ENCODE measurements at places on chromosomes 7 and 10.

DNA sequence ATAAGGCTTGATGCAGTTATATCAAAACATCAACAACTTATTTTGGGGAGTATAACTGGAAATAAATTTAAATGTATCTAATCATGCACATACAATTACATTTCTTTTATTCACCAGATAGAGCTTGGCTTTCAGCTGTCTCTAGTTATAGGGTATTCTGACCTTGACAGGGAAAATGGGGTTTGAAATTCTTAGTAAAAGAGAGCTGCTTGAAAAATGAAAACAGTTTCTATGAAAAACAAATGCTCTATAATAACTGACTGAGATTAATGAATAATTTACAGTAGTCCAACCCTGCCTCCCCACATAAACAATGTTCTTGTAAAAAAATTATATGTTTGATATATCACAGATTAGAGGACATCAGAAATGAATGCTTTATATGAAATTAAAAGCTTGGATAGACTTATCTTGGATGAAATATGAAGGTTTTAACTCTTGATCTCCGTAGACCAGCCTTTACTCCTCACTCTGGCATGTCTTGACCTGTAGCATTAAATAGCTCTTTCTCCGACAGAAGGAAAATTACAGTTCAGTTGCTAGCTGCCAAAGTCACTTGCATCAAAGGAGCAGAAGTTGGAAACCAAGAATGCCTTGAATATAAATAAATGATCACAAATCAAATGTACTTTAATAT is 32.1 kb downstream of the VWC2 start:
- DNase-seq, result no peak

- DNase-seq, result no peak
These were observed 234.1 kb upstream of the KIAA1217 start for GRCh38 chr10:23974746-23975272.

- DNase-seq, result no peak
These were observed 245.5 kb upstream of the STEAP1 start for GRCh38 chr7:89908736-89909135.

DNA sequence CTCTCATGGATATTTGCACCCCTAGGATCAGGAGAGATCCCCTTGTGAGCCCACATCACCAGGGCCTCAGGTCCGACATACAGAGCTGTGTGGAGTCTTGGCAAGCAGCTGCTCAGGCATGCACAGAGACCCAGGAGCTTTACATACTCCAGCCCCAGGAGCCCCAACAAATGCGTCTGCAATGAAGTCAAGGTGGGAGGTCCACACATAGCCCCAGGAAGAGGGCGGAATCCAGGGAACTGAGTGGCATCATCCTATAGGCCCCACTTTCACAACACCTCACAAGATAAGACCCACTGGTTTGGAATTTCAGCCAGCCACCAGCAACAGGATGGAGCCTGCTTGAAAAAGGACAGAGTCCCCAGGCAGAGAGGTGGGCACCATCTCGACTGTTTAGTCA is 106.7 kb downstream of the LSMEM1 start:
- DNase-seq, result no peak

GRCh38 chr7:159068488-159068811 is 76.2 kb downstream of the VIPR2 start:
- no peak for DNase-seq

- DNase-seq, result no peak
These were observed 8.2 kb downstream of the CCSER2 start for GRCh38 chr10:84336406-84337090.

DNA sequence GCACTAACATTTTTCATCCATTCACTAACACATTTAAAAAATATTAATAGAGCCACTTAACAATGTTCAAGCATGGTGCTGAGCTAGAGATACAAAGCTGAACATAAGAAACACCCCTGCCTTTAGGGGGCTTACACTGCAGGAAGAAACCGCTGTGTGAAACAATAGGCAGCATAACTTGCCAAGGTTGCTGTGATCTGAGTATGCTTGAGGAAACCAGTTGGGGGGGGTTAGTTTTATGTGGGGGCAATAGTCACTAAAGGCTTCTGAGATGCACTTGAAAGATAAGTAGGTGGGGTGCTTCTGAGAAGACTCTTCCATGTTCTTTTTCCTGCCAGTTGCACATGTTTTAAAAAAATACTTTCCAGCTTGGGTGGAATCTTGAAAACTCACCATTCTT is 2.8 kb downstream of the RBM17 start:
- DNase-seq, result no peak

DNA sequence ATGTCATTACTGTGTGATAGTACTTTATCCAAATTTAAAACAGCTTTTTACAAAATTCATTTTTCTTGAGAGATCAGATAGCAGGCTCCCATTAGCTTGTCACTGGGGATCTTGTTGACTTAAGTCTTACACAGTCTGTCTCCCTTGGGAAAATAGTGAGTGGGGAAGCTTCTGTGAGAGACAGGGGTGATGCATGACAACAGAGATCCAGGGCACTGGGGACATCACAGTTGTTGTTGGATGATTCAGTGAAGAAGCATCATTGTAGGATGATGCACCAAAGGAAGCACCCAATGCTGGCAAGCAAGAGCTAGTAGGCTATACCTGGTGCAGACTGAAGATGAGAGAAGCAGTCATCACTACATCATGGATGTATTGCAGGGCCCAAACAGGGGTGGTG is 284.7 kb downstream of the HDAC9 start:
- DNase-seq, result no peak

- no peak for DNase-seq
These were observed 56.7 kb downstream of the SNX10 start for GRCh38 chr7:26348234-26348851.

DNA sequence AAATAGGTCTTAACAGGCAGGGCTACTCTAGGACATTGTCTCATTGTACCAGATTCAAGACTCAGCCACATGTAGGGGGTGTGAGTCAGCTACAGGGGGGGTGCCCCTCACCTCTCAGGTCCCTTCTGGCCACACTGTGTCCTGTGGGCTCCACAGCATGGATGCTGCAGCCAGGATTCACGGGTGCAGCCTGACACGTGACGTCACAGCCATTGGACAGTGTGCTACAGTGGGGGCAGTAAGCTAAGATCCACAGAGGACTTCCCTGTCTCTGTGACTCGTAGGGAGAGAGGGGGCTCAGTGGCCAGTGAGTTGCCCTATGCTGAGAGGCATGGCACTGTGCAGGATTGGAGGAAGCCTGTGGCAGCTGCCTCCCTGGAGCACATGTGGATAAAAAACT is 77.9 kb downstream of the TMEM178B start:
- no peak for DNase-seq

- DNase-seq, result no peak
These were observed 22.3 kb upstream of the CAMK1D start for GRCh38 chr10:12327074-12327473.

GRCh38 chr10:91043173-91043910 is 122.5 kb upstream of the ANKRD1 start:
- no peak for DNase-seq

GRCh38 chr7:87411186-87411585 is 64.3 kb downstream of the ABCB4 start:
- DNase-seq, result no peak

DNA sequence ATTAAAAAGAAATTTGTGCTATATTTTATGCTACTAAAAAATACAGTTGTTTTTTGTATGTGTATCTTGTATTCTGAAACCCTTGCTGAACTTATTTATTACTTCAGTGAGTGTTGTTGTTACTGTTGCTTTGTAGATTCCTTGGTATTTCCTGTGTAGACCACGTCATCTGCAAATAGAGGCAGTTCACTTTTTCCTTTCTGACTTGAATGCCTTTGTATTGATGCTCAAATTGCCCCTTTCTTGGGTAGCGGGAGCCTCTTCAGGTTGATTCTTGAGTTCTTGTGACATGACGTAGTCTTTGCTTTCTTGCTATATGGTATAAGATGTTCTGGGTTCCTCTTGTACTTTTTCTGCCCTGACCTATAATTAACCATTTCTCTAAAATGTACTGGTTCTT is 504.1 kb downstream of the SDK1 start:
- DNase-seq, result peak; percentile 20

DNA sequence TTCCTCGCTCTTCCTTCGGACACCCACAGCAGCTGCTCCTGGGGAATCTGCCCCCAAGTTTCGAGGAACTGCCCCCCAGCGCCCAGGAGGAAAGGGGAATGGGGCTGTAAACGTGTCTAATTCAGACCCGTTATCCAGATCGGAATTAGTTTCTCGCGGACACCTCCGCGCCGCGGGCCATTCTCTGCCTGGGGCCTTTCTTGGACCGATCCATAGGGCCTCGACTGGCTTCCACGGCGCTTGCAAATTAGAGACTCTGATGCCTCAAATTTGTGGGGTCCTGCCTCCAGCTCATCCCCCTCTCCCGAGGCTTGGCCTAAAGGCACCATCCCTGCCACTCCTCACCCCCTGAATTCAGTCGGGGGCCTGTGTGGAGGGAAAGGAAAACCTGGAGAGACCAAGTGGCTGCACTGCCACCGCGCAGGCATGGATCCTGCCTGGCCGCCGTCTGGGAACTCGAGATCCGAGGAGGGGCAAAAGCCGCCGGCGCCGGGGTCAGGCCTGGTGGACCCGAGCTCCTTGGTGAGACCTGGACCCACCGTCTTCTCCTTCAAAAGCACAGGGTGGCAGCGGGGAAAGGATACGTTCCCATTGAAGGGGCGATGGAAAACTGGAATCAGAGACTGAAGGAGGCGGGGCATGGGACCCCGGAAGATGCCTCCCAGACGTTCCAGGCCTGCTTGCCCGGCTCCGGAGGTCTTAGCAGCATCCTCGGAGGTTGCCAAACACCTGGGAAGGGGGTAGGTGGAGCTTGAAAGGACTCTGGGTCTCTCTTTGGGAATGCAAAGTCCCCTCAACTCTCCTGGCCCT is 13.7 kb downstream of the LBX1 start:
- DNase-seq, result no peak

- no peak for DNase-seq
These were observed 237.3 kb downstream of the AHR start for GRCh38 chr7:17535776-17536175.

- DNase-seq, result no peak
These were observed 372.8 kb upstream of the CELF2 start for GRCh38 chr10:10644676-10645385.

All from SK-N-MC (cell line).